Stimulated activated CD4-positive, alpha-beta T cell treated with anti-CD3 and anti-CD28 coated beads, Interleukin-4, amount 100 ng/mL, for 1 hour (primary cell): ENCODE measurements at places on chromosomes 12 and 14.

DNA sequence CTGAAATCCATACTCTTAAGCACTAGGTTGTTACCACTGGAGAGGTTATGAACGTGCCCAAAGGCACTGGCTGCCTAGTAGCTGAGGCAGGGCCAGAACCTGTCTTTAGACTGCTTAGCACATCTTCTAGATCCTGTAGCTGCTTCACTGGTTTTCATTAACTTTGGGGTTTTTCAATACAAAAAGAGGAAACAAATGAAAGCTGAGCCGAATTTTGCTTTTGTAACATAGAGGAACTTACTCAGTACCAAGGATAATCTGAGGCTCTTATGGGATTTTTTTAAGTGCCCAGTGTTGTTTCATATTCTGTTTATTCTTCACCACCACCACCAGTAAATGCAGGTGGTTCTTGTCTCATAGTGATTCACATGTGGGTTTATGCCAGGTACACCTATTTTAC is 396.1 kb downstream of the RAD51B start:
- no peak for DNase-seq

DNA sequence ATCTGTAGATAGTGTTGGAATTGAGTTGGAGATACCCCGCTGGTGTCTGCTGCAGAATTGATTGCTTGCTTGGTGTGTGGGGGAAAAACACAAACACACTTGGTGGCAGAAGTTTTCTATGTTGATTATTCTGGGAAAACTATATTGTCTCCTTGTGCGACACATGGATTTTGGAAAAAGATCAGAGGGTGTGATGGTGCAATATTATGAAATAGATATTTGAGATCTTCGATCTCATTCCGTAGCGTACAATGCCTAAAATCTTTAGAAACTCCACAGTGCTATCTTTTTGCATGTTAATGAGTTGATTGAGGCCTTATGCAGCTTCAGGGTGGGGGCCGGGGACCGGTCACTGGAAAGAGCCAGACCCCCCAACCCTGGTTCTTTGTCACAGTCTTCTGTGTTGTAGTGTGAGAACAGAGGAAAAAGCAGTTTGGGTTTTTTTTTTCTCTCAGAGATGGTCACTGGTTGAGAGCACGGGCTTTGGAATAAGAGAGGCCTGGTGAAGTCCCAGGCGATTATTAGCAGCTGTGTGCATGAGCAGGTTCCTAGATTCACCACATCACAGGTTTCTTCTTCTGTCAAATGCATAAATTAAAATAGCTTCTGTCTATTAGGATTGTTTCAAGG is 88.2 kb downstream of the ST8SIA1 start:
- DNase-seq, result no peak

DNA sequence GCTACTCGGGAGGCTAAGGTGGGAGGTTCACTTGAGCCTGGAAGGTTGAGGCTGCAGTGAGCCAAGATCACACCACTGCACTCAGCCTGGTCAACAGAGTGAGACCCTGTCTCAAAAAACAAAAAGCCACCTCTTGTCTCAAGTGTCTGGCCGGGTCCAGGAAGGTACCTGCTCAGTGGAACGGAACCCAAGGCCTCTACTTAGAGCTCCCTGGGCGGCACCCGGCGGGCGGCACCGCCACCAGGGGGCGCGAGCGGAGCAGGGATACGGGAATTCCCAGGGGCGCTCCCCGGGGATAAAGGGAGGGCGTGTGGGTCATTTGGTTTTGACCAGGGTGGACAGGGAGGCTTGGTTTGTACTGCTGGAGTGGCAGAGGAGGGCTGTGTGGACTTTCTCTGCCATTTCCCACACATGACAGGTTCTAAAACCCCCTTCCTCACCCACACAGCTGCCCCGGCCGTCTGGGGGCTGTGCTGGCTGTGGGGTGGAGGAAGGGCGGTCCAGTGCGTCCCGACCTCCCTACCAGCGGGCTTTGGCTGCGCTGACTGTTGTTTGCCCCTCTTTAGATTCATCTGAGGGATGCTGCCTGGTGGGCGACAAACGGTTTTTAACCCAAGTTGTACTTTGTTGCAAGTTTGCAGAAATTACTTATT is 91.4 kb downstream of the SETD3 start:
- DNase-seq, result peak; percentile 46

- no peak for DNase-seq
Observed at GRCh38 chr12:12612358-12612757, 682 bp downstream of the CREBL2 start.

GRCh38 chr14:20873370-20874177 is 17.6 kb upstream of the RNASE3 start:
- peak; percentile 80 for DNase-seq

DNA sequence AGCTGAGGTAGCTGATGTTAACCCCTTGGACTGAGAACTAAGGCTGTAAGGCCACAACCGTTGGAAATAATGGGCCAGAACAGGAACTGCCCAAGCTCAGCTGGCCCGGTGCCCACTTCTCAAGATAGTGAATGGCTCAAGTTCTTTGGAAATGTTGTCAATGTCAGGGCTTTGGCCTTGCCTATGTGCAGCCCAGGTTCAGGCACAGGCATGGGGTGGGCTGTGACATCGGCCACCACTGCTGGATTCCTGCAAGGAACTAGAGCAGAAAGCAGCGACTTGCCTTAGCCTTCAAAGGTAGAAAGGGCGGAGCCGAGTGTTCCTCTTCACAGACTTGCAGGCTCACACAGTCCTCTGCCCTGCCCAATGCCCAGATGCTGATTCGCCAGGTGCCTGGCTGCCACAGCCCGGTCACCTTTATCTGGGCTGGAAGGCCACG is 291.2 kb downstream of the ZFP36L1 start:
- DNase-seq, result no peak

- no peak for DNase-seq
Observed at GRCh38 chr12:111488271-111488670, 82.5 kb downstream of the SH2B3 start.

DNA sequence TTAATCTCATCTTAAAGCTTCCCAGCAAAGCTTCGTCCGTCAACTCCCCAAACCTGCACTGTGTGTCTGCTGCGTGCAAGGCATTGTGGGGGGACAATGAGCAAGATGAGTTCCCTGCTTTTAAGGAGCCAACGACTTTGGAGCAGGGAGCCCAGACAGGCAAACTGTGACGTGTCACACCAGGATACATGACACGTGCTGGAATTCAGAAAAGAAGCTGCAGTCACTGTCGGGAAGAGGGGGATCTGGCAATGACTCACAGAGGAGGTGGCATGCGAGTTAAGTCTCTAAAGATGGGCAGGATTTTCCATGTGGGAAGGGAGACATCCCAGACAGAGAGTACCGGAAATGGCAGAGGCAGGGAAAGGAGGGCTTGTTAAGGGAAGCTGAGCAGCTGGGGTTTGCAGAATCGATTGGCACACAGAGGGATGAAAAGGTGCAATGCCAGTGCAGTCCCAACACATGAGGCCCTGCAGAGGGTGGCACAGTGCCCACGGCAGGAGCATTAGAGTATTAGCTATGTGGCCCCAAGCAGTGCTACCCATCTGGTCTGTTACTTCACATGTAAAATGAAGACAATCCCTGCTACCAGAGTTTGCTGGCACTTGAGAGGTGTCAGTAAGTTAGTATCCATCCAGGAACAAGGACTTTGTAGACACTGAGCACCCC is 52.9 kb downstream of the SETD3 start:
- no peak for DNase-seq

DNA sequence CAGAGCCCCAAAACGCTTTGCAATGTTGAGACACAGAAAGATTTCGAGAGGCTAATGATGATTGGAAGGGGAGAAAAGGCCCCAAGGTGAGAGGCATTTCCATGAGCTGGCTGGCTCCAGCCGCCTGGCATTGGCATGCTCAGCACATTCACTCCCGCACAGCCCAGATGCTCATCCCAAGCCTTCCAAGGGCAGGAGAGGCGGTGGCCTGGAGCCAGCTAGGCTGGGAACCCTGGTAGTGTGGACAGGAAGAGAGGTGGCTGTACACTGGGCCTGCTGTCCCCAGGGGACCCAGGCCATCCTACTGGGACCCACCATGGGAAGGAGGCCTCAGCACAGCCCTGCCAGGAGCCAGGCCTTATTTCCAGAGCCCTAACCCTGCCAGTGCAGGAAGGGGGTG is 72.2 kb downstream of the SPTB start:
- no peak for DNase-seq

DNA sequence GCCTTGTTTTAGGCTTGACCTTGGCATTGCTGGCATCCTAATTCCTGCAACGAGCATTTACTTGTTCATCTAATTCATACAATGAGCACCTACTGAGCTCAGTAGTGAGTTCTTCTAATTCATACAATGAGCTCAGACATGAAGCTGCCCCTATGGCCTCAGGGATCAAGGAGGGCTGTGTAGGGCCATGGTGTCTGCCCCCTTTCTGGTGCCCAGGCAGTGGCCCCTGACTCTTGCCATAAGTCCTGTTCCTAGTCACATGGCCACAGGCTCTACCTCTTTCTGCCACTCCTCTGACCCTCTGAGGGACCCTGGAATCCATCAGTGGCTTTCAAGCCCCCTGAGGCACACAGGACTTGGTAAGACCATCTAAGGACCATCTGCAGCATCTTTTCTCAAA is 148.8 kb downstream of the ZFP36L1 start:
- DNase-seq, result no peak

- no peak for DNase-seq
Observed at GRCh38 chr14:55418411-55418810, 6.8 kb upstream of the ATG14 start.

- no peak for DNase-seq
Observed at GRCh38 chr12:11758087-11758486, 108.6 kb downstream of the ETV6 start.

- no peak for DNase-seq
Observed at GRCh38 chr12:27869567-27869966, 89.5 kb upstream of the MANSC4 start.

GRCh38 chr12:55657212-55657611 is 20.5 kb downstream of the OR10P1 start:
- no peak for DNase-seq
